ENCODE measurements at places on chromosomes 6 and 20.
A peak's percentile ranks its signal among the peaks of the same experiment; 100 is the strongest.

- no peak for DNase-seq
Measured at GRCh38 chr6:31086788-31087440, 25.5 kb downstream of the C6orf15 start.

DNA sequence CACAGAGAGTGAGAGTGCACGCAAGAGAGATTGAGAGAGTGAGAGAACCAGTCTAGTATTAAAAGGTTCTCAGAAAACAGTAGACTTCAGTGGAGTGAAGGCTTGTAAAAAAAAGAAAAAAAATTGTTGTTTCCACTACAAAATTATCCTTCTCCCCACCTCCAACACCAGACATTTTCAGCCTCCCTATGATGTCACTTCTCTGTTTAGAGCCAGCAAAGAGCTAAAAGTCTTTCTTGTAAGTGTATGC is 77.8 kb downstream of the BACH2 start:
- DNase-seq, result no peak

- no peak for DNase-seq
Measured at GRCh38 chr6:31170600-31170881, at the start of gene POU5F1. TSS of gene POU5F1 (minus strand) at chr6:31170682. CDS start at chr6:31170620, 62 bp downstream.

GRCh38 chr6:116268589-116269293 is 11.0 kb downstream of the TSPYL1 start:
- peak; percentile 21 for DNase-seq

GRCh38 chr20:43915211-43916072 is 790 bp downstream of the TOX2 start:
- peak; percentile 28 for DNase-seq

GRCh38 chr6:15280028-15280427 is 34.2 kb downstream of the JARID2 start:
- DNase-seq, result no peak

GRCh38 chr6:134637847-134638437 is 312.0 kb downstream of the ALDH8A1 start:
- no peak for DNase-seq

- no peak for DNase-seq
Measured at GRCh38 chr6:151630387-151630786, 136.6 kb downstream of the CCDC170 start.

DNA sequence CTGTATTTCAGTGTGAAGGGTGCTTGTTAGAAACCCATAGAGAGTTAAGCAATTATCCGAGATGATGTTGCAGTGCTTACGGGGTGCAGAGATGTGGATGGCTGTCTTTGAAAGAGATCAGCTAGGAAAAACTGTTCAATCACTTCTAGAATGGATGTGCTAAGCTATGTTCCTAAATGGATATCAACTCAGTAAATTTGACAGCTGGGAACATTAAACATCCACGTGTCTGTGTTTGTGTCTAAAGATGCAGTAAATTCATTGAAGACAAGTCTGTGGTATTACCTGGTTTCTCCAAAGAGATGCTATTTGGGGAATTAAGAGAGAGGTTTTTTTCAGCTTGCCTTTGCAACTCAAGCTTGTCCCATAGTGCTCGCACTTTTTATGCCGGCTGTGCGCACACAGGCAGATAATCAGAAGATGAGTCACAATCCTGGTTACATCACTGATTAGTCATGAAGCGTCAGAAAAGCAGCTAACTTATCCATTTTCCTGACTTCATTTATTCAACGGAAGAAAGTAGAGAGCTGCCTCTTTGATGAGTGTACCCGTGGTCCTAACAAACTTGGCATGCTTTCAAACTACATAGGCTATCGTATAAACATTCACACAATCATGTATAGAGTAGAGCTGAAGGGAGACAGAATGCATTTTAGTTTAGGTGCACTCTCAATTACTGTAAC is 691.7 kb upstream of the SLC35B3 start:
- no peak for DNase-seq

GRCh38 chr6:35368038-35368887 is 25.9 kb downstream of the PPARD start:
- DNase-seq, result no peak

DNA sequence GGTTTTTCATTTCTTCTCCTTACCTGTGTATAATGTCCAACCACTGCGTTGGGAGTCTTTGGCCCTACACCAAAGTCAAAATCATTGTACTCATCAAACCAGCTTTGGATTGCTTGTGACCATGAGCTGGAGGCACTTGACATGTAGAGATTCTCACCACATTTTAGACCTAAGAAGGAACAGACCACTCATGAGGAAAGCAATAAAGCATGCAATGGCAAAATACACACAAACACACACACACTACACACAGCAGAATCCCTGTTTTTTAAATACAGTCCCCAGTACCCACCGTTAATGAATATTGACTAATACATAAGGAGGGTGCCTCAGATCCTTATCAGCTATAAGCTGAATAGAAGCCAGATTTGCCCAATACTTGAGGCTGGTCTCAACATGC is 10.5 kb downstream of the CRISP3 start:
- no peak for DNase-seq

DNA sequence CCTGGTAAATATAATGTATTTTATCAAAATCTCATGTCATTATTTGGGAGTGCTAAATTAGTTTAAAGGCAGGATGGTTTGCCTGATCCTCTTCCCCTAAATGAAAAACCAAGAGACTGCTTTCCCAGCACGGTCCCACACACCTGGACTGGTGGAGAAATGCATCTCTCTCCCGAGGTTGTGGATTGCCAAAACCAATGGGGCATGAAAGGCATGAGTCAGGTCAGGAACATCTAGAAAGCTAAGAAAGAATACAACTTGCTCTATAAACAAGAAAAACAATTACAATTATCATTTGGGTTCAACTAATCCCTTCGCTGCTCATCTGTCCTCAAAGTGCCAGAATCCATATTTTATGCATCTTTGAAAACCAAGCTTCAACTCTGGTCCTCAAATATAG is 308.3 kb upstream of the IRAK1BP1 start:
- DNase-seq, result no peak

DNA sequence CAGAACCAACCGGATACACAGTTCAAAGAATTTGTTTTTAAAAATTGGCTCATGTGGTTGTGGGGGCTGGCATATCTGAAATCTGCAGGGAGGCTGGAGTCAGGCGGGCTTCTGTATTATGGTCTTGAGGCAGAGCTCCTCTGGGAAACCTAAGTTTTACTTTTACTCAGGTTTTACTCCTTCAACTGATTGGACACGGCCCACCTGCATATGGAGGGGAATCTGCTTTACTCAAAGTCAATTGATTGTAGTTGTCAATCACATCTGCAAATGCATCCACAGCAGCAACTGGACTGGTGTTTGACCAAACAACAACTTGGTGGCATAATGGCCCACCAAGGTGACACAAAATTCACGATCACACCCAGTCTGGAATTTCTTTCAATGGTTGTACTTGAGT is 103.4 kb downstream of the ERMARD start:
- no peak for DNase-seq

DNA sequence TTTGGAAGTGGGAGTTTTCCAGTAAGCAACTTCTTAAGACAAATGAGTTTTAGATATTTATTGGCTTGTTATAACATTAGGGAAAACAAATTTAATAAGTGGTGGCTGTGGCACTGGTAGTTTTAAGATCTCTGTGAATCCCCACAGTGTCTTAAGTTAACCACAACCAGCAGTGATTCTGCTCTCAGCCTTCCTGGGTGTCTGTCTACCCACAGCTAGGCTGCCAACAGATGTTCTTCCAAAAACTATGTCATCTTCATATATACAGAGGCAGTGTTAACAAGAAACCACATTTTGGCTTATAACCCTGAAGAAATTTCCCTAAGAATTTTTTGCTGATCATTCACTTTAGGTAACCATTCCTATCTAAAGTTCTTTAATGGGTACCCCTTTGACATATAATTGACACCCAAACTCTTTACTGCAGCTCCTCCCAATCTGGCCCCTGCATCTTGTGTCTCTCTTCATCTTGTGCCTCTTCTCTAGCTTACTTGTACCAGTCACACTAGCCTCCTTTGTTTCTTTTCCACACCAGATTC is 52.7 kb downstream of the TOP1 start:
- no peak for DNase-seq

- DNase-seq, result no peak
Measured at GRCh38 chr6:34940030-34940434, 51.0 kb downstream of the ANKS1A start.

- no peak for DNase-seq
Measured at GRCh38 chr6:78268591-78269452, 598.5 kb upstream of the IRAK1BP1 start.

GRCh38 chr6:108359901-108360882 is 65.3 kb downstream of the AFG1L start:
- no peak for DNase-seq

DNA sequence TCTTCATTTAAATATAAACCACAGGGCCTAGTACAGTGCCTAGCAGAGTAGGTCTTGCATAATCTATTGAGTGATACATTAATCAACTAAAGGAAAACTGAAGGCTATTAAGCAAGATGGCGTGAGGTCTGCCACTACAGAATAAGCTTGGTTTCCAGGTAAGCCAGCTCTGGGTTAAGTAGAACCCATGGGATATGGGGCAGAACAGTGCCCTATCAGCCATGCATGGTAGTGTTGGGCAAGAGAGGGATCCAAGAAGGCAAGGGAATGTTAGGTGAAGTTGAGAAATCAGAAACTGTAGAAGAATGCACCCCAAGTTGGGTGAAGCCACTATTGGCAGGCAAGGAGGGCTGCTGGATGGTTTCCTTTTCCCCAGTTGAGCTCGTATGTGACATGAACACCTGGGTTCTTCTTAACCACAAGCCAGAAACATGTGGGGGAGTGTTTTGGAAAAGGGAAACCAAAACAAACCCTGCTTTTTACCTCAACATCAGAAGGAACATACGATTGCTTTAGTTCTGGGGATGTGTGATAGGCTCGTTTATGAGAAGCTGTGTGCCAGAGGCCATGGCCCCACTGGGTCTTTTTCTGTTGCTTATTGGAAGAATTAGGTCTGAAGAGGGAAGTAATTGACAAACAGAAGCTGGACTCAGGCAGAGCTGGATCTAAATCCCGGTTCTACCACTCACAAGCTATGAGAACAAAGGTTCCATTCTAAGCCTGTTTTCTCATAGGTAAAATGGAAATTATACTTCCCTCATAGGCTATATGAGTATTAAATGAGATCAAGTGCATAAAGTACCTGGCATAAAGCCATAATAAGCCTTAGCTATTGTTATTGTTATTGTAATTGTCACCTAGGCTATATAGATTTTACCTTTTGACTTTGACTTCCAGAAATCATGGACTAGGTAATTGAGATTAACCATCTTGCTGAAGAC is 33.5 kb downstream of the NEDD9 start:
- DNase-seq, result no peak

DNA sequence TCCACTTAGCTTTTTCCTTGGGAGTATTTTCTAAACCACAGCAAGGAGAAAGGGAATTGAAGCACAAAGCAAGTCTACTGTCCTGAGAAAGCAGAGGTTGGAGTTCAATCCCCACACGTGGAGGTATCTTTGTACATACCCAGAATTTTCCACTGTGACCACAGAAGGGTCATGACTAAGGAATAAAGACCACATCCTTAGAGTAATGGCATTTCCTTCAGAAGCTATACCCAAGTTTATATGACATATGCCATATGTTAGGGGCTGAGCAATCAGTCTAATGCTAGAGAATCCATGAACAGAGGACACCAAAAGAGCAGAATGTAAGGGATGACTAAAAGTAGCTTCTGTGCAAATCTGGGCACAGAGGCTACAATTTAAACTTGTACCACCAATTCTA is 46.4 kb downstream of the ATG5 start:
- no peak for DNase-seq

- no peak for DNase-seq
Measured at GRCh38 chr20:45100563-45101245, at the start of gene KCNS1. TSS of gene KCNS1 (minus strand) at chr20:45101127. CDS start at chr20:45099236, 1,891 bp downstream.

DNA sequence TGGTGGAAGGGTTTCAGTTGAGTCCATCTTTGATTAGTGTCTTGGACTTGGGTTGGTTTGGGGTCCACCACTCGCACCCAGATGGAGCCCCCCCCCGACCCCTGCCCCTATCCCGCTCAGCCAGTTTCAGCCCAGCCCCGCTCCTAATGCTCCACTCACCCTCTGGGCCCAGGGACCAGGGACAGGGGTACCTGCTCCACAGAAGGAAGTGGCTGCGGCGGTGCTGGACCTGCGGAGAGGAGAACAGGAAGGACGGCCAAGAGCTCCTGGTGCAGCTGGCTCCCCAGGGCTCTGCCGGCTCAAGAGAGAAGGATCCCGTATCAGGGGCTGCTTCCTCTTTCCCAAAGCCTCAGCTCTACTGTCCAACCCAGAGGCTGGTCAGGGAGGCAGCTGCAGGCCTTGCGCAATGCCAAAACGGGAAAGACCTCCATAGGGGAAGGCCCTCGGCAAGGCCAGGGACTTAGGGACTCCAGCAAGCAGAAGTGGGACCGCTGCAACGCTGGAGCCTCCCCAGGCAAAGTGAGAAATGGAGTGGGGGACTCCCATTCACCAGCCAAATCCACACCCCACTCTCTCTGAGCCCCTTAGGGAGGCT is at the start of gene SIGLEC1:
Gene SIGLEC1, minus strand, starts transcription at position 322 of the 595 bp plus-strand sequence. CDS start 5,472 bp downstream, outside the sequence.
- no peak for DNase-seq

- no peak for DNase-seq
Measured at GRCh38 chr6:63504777-63505384, 67.4 kb upstream of the LOC128125822 start.

DNA sequence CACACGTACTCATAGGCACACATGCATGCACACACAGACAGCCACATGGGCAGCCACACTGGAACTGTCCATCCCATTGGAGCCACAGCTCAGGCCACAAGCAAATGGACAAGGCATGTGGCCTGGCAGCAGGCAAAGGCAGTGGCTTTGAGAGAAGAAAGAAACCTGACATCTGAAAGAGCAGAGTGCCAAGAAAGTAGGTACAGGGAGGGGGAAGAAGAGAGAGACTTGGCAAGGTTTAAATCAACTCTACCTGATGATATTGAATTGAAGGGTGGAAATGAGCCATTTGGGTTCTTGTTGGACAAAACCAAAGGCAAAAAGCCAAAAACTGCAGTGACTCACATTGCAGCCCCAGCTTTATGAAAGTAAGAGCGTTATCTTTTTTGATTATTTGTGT is 142.7 kb downstream of the PCSK2 start:
- DNase-seq, result no peak
